ENCODE measurements at places on chromosomes 2 and 18.

DNA sequence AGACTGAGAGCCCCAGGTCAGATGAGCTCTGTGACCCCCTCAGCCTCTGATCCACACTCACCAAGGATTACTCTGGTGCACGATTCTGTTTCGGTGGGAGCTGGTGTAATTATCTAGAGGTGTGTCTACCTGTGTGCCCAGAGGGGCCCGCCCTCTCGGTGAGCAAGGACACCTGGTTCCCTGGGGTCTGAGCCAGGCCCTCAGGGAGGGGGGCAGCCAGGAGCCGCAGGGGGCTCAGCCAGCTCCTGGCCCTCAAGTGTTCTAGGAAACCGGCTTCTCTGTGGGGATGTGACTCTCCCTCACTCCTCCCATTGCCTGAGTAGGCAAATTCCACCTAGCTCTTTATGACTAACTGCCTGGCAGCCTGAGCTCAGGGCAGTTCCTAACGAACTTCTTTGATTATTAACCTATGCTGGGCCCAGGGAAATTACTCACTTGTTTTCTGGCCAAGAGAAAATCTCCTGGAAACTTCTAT is 17.4 kb downstream of the AGAP1 start:
- DNase-seq = no peak

DNA sequence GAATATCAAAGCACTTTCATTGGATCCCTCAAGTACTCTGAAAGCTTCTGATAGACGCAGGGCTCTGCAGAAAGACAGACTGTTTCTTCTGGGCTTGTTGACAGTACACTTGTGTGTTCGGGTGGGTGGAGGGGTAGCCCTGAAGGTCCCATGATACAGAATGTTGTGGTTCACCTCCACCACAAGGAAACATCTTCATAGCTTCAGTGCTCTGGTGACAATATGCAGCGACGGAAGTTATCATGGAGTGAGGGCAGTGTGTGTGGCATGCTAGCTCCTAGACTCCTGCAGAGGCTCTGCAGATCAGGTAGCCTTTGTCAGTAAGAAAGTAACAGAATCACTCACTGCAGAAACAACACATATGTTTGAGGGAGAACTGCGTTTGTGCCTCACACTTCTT is 90.7 kb downstream of the MEIS1 start:
- no peak for DNase-seq

- no peak for DNase-seq
Measured at GRCh38 chr2:228273159-228273558, 91.7 kb upstream of the SPHKAP start.

GRCh38 chr2:170462433-170463205 is 252.5 kb upstream of the SP5 start:
- DNase-seq = no peak

GRCh38 chr2:99425022-99425421 is 64.8 kb downstream of the REV1 start:
- no peak for DNase-seq

GRCh38 chr2:9300214-9300613 is 93.6 kb downstream of the ASAP2 start:
- DNase-seq = no peak

GRCh38 chr2:221571025-221571550 is 1.0 kb downstream of the EPHA4 start:
- no peak for DNase-seq

DNA sequence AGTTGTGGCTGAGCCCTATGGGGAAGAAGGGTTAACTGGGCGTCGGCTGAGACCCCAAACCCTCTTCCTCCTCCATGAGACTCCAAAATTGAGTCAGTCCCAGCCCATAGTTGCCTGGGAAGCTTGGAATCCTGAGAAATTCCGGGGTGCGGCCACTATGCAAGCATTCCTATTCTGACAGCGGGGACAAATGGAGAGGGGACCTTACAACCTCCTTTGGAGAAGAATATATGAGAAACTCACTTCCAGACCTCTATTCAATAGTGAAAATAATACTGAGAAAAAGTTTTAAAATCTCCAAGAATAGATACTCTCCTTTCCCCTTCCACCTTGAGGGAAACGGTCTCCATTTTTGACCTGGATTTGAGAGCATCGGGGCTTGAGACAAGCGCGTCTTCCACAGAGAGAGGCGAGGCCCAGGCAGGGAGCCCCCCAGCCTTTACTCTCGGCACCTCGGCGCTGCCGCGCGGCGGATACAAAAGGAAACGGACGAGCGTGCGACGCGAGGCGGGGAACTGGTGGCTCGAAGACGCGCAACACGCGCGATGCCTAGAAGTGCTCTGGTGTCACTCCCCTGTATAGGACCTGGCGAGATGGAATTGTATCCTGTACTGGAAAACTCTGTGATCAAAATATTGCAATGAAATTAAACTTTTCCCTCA is 11.1 kb downstream of the NR4A2 start:
- no peak for DNase-seq

- no peak for DNase-seq
Measured at GRCh38 chr2:121866789-121867188, 111.3 kb downstream of the TSN start.

DNA sequence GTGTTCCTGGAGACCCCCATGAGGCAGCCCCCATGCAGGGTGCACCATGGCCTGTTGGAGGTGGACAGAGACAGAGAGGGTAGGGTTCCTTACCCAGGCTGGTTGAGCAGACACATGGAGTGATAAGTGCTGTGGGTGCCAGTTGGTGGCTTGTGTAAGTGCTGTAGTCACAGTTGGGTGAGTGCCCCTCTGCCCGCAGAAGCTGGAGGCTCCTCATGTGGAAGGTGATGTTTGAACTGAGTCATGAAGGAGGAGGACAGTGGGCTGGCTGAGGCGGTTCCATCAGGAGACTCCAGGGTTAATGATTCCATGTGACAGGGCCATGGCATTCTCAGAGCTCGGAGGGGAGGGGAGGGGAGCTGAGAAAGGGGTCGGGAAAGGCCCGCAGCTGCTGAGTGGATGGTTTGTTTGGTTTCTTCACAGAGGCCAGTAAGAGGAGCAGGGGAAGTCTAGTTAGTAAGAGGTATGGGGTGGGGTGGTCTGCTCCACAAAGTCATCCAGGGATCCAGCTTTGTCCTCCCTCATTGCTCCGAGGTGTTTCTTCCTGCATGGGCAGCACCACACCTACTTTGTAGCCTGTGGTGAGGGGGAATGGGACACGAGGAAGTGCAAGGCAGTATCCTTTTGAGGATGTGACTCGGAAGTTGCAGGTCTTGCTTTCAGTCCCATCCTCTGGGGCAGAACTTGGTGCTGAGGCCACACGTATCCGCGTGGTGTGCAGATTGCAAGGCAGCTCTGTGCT is 13.6 kb downstream of the IMPA2 start:
- DNase-seq = no peak

DNA sequence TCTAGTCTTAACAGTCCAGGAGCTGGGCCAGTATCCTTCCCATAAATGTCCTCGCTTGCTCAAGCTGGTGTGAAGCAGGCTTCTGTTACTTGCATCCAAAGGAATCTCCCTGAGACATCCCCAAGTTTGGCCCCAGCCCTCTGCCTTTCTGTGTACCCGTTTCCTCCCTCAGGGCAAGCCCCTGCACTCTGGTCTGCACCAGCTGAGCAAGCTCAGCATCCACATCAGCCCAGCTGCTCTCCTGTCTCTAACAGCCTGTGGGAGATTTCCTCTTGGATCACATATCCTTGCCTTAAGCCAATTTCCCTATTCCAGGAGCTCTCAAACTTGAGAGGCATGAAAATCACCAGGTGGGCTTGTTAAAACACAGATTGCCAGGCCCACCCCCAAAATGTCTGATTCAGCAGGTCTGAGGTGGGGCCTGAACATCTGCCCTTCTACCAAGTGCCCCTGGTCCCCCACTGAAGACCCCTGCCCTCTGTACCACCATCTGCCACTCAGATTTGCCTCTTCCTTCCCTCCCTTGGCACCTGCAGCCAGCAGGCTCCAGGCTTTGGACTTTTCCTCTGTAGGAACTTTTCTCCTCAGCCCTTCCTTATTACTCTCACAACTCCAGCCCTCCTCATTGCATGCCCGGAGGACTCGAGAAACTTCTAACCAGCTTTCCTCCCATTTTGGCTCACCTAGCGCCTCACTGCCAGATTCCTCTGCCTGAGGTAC is 32.1 kb downstream of the REEP1 start:
- no peak for DNase-seq

- DNase-seq = no peak
Measured at GRCh38 chr2:133409581-133410285, 158.5 kb downstream of the NCKAP5 start.
